ENCODE measurements at places on chromosomes 2 and 18. TPM values are rescaled to one million over a fixed set of nuclear protein-coding genes. Genes with fewer than 3 reads are reported as not detected.

DNA sequence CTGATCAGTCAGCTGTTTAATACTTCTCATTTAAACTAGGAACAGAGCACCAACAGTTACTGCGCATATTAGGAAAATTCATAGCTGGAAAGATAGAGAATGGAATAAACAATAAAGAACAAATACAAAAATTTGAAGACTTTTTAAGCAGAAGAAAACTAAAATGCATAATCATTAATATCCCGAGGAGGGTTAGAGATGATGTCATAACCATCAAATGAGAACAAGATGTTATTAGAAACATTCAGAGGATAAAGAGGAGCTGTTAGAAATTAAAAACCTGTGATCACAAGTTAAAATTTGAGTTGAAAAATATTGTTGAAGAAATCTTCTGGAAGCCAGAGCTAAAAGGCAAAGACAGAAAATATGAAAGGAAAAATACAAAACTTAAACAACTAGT lies 54.0 kb upstream of the ALKAL2 start:
- no peaks in the 10 kb centered on the region for H3K27me3 ChIP-seq
- no peak overlapping the region for H3K4me3 ChIP-seq
- H3K4me1 ChIP-seq = no peaks in the 10 kb centered on the region
- no peaks in the 10 kb centered on the region for H3K36me3 ChIP-seq

DNA sequence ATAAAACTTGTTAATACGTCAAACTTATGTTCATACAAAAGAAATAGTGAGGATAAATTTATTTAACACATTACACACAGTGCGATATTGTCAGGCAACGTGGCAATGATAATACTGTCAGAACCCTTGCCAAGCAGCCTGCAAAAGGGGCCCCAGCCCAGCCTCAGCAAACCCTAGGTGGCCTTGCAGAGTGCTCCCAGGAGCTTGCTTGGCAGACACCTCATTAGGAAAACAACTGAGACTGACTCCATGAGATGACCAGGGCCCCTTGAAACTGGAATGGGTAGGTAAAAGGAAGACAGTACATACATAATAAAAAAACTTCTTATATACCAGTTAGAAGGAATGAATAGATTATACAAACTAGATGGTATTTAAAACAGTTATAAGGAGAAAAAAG lies 136.6 kb upstream of the EPC2 start:
- H3K4me3 ChIP-seq = no peak overlapping the region
- no peak for DNase-seq
- no peaks in the 10 kb centered on the region for H3K36me3 ChIP-seq

DNA sequence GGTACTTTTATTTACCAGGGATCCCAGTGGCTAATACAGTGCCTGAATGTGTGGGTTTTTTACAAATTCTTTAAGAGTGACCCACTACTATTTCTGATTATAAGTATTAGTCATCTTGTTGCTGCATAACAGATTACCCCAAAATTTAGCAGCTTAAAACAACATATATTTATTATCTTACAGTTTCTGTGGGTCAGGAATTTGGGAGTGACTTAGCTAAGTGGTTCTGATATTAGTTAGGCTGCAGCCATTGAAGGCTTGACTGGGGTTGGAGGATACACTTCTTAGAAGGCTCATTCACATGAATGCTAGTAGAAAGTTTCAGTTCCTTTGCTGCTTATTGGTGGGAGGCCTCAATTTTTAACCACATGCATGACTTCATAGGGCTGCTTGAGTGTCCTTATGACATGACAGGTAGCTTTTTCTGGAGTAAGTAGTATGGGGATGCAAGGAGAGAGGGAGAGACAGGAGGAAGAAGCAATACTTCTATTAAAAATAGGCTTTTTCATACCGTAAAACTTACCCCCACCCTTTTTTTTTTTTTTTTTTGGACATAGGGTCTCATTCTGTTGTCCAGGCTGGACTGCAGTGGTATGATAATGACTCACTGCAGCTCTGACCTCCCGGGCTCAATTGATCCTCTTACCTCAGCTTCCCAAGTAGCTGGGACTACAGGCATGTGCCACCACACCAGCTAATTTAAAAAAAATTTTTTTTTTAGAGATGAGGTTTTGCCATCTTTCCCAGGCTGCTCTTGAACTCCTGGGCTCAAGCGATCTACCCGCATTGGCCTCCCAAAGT lies 13.3 kb upstream of the POLE4 start:
- H3K36me3 ChIP-seq = no peaks in the 10 kb centered on the region
- H3K4me3 ChIP-seq = no peak overlapping the region
- no peak overlapping the region for H3K27ac ChIP-seq
- no peaks in the 10 kb centered on the region for H3K4me1 ChIP-seq

DNA sequence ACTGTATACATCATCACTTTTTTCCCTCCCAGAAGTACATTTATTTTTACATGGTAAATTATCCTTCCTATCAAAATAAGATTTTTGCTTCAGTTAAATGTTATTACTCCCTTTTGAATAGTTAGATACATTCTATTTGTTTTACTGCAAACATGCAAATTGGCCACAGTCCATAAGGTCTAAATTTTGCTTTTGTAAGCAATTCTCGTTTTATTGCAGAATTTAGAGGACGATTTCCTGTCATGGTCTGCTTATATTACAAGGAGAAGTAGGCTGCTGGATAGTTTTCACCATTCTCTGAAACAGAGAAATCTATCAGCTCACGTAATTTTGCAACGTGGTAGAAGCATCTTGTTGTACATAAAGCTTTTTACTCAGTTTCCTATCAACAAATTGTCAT lies 1632.5 kb downstream of the LRP1B start:
- no peaks in the 10 kb centered on the region for H3K4me1 ChIP-seq
- no peak overlapping the region for H3K4me3 ChIP-seq
- H3K36me3 ChIP-seq = no peaks in the 10 kb centered on the region
- H3K27me3 ChIP-seq = no peaks in the 10 kb centered on the region

DNA sequence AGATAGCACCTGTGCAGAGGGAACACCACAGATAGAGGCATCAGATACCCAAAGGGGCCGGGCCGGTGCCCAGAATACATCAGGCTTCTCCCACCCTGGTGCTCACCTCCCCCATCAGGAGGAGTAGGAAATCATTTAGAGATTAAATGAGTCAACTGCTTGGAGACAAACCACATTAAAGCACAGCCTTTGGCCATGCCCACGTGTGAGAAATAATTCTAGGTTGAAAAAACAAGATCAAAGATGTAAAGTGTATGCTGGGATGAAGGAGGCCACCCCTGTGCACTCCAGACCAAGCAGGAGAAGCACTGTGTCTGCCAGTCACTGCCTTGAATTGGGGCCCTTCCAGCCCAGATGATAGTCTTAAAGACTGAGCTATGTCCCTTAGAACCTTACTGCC lies 152.8 kb upstream of the ACAA2 start:
- H3K4me1 ChIP-seq = no peaks in the 10 kb centered on the region
- H3K4me3 ChIP-seq = no peak overlapping the region

RBKS gene
- polyA plus RNA-seq = 2.2 TPM
